ENCODE measurements at places on chromosomes 2 and 18.

- peak; percentile 51 for DNase-seq
Observed at GRCh38 chr18:14978962-14979535, 231.1 kb downstream of the ANKRD30B start.

DNA sequence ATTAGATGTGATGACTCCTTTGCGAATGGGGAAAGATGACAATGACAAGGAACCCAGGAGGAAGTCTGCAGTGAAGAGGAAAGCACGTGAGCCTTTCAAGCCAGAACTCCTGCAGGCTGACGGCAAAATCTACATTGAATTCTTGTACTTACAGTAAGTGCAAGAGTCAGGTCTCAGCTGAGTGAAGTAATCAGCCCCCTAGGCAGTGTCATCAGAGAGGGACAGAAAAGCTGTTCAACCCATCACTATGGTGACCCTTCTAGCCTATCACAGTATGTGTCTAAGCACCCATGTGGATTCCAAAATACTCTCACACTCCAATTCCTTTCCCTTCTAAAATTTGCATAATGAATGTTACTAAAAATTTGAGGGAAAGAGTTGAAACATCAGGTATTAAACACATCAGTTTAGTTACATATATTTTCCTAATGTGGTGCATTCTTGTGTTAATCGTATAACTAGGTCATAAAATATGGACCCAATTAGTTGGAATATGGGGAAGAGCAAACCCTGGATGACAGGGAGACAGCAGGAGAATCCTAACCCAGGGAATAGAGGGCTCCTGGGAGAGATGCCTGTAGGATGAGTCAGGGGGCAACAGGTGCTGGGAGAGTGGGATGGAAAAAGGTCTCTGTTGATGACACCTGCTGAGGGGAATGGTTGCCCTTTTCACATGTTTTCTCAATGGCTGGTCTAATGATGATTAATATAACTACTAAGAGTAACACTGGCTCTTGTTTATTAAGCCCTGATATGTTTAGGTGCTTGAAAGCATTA is 39.5 kb downstream of the VWC2L start:
- DNase-seq, result no peak

DNA sequence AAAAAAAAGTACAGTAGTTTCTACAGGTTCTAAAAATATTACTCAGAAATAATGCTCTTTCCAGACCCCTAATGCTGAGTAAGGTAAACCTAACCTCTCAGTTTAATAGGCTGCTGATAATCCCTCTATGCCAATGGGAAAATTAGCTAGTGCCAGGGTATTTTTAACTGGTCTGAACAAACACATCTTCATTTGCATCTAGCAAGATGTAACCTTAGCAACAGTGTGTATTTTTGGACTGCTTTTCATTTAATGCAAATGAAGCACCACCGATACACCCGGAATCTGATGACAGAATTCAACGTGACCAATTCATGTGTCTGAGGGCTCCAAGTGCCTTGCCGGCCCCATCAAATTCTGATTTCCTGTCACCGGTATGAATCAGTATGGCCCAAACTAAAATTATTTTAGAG is 47.4 kb upstream of the CYRIA start:
- DNase-seq, result no peak

GRCh38 chr2:108228006-108228405 is 11.8 kb upstream of the SULT1C3 start:
- DNase-seq, result no peak

DNA sequence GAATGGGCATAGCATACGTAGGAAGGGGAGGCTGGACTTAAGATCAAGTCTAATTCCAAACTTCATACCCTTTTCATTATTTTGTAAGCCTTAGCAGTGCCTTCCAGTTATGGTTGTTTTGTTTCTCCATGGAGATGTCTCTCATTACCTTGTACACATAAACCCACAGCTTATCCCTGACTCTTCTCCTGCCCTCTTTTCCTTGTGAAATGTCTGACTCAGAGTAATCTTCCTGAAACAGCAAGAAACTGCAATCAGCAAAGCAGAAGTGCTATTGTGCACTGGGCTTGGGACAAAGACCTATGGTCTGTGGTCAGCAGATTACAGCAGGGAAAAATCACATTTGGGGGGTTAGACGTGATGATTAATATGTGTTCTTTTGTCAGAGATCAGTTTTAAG is 176.7 kb downstream of the IKZF2 start:
- DNase-seq, result no peak

- DNase-seq, result no peak
Observed at GRCh38 chr2:196172951-196173350, 1.6 kb upstream of the STK17B start.

DNA sequence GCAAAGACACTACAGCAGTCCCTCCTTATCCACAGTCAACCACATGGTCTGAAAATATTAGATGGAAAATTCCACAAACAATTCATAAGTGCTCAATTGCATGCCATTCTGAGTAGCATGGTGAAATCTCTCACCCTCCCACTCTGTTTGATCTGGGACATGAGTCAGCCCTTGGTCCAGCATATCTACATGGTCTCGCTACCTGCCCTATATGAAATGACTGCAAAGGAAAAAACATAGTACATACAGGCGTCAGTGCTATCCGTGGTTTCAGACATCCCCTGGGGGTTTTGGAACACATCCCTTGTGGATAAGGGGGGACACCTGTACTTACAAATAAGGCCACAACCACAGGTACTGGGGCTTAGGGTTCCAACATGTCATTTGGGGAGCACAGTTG is 73.7 kb downstream of the CABLES1 start:
- DNase-seq, result no peak

DNA sequence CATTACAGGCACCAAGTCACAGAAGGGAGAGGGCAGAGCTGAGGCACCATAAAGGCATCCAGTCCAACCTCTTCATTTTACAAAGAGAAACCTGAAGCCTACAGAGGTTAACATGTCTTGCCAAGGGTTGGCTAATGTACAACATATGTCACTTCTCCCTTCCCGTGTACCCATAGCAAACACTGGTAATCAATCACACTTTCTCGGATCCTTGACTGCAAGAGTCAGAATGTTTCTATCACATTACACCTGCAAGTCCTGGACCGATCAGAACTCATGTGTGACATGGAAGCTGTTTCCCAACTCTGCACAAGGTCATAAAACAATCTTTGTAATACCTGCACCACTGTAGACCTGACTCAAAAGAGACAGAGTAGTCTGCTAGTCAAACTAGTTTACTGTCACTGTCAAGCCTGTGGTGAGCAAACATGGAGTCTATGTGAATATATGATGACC is 6.0 kb downstream of the ANKRD44 start:
- no peak for DNase-seq

DNA sequence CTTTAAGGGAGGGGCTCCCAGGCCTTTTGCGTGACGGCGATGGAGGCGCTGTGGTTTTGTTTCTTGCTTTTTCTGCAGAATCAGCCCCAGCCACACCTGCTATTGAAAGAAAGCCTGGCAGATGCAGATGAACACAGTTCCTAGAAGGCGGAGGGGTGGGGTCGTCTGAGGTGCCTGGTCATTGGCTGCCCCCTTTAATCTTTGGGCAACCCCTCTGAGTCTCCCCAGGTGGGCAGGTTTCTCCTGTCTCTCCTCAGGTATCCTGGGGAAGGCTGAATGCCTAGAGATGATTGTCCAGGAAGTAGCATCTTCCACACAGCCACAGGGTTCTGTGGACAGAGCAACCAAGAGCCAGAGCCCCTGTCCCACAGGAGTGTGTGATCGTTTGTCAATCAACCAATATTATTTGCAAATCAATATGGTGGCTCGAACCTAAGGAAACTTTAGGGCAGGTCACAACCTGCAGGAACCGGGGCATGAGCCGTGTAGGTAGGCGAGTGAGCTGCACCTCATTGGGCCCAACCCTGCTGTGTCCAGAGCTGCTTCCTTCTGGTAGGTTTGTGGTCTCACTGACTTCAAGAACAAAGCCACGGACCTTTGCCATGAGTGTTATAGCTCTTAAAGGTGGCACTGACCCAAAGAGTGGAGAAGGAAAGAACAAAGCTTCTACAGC is 104.3 kb downstream of the NDUFA10 start:
- no peak for DNase-seq

DNA sequence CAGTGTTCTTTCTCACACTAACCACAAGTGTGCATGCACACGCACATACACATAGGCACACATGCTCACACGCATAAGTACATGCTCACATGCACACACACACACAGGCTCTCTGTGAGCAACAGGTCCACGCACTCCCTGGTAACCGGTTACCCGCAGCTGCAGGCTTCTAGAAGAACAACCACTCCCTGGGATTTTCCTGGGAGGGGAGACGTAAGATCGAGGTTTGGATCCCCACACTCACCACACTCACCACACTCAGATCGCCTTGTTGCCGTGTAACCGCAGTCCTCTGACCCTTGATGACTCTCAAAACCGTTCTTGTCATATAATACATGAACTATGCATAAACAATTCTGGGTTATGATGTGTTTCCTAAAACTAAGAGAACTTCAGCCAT is 42.2 kb downstream of the TTC32 start:
- DNase-seq, result no peak

DNA sequence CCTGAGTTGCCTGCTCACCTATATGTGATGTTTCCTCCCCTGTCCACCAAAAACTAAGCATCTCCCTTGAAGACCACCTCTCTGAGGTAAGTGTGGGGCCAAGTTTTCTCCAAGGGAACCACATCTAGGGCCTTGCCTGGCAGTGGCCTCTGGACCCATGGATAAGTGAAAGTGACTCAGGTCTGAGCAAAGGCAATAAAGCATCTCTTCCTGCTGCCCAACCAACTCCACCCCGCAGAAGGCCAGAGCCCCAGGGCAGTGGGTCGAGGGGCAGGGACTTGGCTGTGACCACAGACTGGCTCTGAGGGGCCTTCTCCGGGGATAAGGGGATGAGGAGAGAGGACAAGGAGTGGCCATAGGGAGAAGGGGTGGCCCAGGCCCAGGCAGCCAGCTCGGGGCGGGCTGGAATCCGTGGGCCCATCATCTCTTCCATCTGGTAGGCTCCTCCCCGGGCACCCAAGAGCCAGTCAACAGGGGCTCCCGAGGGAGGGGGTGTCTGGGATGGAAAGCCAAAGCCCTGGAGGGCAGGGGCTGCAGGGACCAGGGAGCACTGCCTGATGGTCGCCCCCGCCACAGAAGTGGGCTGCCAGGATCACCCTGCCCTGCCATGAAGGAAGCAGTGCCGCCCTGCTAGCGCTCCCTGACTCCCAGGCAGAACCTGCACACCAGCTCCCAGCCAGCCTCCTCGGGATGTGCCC is 33.4 kb downstream of the EMX1 start:
- no peak for DNase-seq
